Bronchial epithelial cell (primary cell): ENCODE measurements at places on chromosomes 2 and 18. TPM values are rescaled to one million over a fixed set of nuclear protein-coding genes. Genes with fewer than 3 reads are reported as not detected.

DNA sequence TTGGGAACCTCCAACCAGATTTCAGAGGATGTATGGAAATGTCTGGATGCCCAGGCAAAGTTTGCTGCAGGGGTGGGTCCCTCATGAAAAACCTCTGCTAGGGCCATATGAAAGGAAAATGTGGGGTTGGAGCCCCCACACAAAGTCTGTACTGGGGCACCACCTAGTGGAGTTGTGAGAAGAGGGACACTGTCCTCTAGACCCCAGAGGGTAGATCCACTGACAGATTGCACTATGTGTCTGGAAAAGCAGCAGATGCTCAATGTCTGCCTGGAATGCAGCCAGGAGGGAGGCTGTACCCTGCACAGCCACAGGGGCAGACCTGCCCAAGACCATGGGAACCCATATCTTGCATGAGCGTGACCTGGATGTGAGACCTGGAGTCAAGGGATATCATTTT lies 573.7 kb upstream of the NXPH2 start:
- no peak for DNase-seq

DNA sequence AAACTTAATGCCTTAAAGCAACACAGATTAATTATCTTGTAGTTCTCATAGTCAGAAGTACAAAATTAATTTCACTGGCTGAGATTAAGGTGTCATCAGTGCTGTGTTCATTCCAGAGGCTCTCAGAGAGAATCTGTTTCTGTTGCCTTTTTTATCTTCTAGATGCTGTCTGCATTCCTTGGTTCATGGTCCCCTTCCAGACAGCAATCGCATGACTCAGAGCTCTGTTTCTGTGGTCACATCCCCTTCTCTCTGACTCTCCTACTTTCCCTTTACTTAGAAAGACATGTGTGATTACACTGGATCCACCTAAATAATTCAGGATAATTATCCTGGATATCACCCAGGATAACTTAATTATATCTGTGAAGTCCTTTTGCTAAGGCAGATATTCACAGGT lies 148.6 kb downstream of the MAIP1 start:
- DNase-seq = peak; percentile 31

- DNase-seq = peak; percentile 64
Observed at GRCh38 chr2:230700447-230700846, 12.2 kb upstream of the CAB39 start.

- peak; percentile 39 for DNase-seq
Observed at GRCh38 chr2:33209976-33210375, 263.2 kb downstream of the LTBP1 start.

- DNase-seq = no peak
Observed at GRCh38 chr18:73597832-73598615, 549.6 kb downstream of the FBXO15 start.

GRCh38 chr18:14086458-14087231 lies 45.6 kb downstream of the ZNF519 start:
- peak; percentile 22 for DNase-seq

DNA sequence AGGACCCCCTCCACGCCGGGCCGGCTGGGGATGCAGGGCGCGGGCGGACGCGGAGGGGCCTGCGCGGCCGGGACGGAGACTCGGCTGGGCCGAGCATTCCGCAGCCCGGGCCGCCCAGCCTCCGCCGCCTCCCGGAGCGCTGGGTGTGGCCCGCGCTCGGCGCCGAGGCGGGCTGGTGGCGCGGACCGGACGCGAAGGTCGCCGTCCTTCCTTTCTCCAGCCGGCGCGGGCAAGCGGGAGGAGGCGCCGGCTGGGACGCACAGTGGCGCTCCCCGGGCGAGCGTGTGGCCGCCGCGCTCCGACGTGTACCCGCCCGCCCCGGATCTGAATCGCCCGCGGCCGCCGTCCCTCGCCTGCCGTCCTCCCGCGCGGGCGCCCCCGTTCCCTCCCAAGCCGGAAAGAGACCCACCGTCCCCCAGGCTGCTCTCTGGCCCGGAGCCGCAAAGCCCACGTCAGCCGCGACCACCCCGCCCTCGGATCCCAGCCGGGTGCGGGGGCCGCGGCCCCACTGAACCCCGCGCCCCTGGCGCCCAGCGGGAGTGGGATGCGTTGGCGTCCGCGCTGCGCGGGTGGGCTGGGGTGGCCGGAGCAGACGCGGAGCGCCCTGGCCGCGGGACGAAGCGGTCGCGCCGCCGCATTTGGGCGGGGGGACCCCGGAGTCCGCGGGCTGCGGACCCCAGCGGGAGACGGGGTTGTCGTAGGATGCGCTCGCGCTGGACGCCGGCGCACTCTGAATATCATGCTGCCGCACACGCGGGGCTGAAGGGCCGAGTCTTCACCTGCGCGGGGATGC lies 634 bp downstream of the SPATS2L start:
- no peak for DNase-seq

DNA sequence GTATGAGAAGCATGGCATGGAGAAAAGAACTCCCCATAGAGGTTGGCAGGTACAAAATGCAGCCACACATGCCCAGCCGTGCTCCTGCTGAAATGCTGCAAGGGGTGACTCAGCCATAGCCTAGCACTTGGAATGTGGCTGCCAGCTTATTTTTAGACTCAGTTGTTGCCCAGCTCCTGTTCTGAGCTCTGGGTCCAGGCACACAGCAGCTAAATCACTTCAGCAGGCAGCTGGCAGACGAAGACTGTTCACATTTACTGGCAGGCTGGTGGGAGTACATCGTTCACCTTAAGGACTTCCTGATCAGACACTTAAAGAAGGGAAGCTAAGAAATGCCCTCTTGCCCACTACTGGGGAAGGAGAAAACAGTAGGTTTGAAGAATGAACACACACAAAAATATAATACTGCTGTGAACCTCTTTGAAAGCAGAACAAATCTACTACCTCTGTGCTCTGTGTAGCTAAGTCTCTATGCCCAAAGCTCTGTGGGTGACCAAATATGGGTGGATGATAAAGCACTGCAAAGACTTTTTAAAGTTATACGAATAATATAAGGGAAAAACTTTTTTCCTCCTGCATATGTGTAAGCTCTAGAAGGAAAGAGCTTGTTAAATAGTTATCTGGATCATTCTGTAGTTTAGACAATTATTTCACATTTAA lies 146.1 kb downstream of the LNPK start:
- peak; percentile 71 for DNase-seq

Gene LBX2
- total RNA-seq = 0.53 and 0.77 TPM in 2 replicates

DNA sequence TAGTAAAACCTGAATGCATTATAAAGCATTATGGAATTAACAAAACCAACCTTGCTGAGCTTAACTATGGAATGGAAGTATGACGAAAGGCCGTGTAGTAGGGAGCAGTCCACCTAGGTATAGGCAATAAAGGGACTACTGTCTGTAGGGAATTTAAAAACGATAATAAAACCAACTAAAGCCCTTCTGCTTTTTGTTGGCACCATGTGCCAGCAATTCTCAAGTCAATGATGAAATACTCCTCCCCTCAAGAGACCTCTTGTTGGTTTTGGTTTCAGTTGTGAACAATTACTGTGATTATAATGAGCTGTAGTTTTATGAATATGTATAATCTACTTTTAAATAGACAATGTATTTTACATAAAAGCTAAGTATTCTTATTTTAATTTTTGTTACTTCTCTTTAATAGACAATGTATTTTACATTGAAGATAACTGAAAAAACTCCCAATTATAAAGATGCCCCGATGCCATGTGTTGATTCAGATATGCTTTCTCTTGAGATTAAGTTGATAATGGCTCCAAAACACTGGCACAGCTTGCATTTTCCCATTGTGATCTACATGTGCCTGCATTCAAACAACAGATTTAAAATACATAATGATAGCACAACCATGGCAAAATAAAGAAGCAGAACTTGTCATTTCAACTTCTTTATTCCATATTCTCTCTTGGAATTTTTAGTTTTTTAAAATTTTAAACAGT lies 55.5 kb upstream of the ZDBF2 start:
- DNase-seq = no peak

- no peak for DNase-seq
Observed at GRCh38 chr2:56770490-56770889, 586.7 kb downstream of the CCDC85A start.

GRCh38 chr2:6186332-6187151 lies 494.4 kb downstream of the SOX11 start:
- DNase-seq = peak; percentile 15

Gene NAGK
- 31.3 and 75.0 TPM in 2 replicates for total RNA-seq

Gene TWIST2
- 4.6 and 7.4 TPM in 2 replicates for total RNA-seq

Gene SCYGR3
- total RNA-seq = not detected in 2 replicates

DNA sequence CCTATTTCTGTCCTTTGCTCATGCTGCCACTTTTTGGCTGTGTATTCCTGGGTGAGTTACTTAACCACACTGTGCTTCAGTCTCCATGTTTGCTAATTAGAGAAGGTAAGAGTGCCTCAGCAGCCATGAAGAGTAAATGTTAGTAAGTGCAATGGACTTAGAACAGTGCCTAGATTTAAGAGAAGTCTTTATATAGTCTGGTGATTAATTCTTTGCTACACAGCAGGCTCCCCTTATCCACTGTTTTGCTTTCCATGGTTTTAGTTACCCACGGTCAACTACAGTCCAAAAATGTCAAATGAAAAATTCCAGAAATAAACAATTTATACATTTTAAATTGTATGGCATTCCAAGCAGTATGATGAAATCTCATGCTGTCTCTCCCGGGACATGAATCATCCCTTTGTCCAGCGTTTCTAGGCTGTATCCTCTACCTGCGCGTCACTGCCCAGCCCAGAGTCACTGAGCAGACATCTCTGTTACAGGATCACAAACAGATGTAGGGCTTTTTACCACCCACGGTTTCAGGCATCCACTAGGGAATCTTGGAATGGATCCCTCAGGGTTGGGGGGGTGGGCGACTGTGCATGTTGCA lies 91.0 kb downstream of the CTIF start:
- peak; percentile 88 for DNase-seq

GRCh38 chr2:203867561-203868200 lies at the start of gene CTLA4:
CTLA4 (plus strand) TSS chr2:203867771; CDS start chr2:203867943, 172 bp downstream.
- DNase-seq = no peak
